Adrenal gland (tissue), 19 donors: ENCODE measurements at places on chromosomes 11 and 22. TPM values are rescaled to one million over a fixed set of nuclear protein-coding genes. Genes with fewer than 3 reads are reported as not detected.

SPTBN2 gene
- 78.9 TPM for polyA plus RNA-seq

ADAMTS8 gene
- 1.4 TPM for polyA plus RNA-seq

LGALS12 gene
- polyA plus RNA-seq: 0.11 TPM

NLRP6 gene
- not detected for polyA plus RNA-seq

RIMBP3C gene
- not detected for polyA plus RNA-seq

MYBPC3 gene
- 5.8 TPM for polyA plus RNA-seq

RPS19BP1 gene
- 39.5 TPM for polyA plus RNA-seq

EML3 gene
- 198 TPM for polyA plus RNA-seq

EIF3D gene
- polyA plus RNA-seq: 118 TPM

JHY gene
- 0.84 TPM for polyA plus RNA-seq

DERL3 gene
- 2.7 TPM for polyA plus RNA-seq

NPAS4 gene
- 0.24 TPM for polyA plus RNA-seq

CST6 gene
- polyA plus RNA-seq: 0.24 TPM

SEZ6L gene
- polyA plus RNA-seq: 2.7 TPM

TSGA10IP gene
- polyA plus RNA-seq: not detected
